ENCODE measurements at places on chromosomes 5 and 9.

- DNase-seq, result no peak
Observed at GRCh38 chr5:179300581-179301180, 44.6 kb downstream of the ADAMTS2 start.

- no peak for DNase-seq
Observed at GRCh38 chr5:156221816-156222215, 105.1 kb upstream of the SGCD start.

- no peak for DNase-seq
Observed at GRCh38 chr9:96508227-96508940, 58.4 kb downstream of the HABP4 start.

- peak; percentile 22 for DNase-seq
Observed at GRCh38 chr9:96441798-96442445, 8.0 kb upstream of the HABP4 start.

- no peak for DNase-seq
Observed at GRCh38 chr5:168364750-168365550, 73.5 kb downstream of the WWC1 start.

GRCh38 chr9:129863059-129863690, 27.9 kb downstream of the USP20 start:
- peak; percentile 99 for DNase-seq

DNA sequence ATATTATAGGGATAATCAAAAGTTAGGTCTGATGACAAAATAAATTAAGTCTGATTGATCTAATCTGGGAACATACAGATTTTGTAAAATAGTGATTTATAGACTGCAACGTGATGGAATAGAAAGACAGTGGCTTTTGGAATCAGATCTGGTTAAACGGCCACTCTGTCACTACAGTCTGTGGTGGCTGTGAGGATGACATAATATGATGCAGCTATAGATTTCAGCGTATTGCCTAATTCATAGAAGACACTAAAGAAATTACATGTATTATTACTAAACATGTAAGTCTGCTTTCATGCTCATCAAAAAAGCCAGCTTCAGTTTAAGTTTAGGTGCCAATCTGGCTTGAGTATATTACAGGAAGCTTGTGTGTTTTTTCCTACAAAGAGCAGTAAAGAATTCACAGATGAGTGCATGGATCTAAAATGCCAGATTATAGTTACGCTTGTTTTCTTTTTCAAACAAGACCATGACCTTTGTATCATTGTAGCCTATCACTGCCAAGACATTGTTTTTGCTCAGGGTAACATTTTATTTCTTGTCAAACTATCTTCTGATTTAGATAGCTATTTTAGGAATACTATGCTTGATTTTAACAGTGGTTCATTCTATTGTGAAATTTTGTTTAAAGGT, 25.7 kb downstream of the CPEB4 start:
- no peak for DNase-seq

- no peak for DNase-seq
Observed at GRCh38 chr9:129557192-129558036, 63.5 kb downstream of the C9orf50 start.

DNA sequence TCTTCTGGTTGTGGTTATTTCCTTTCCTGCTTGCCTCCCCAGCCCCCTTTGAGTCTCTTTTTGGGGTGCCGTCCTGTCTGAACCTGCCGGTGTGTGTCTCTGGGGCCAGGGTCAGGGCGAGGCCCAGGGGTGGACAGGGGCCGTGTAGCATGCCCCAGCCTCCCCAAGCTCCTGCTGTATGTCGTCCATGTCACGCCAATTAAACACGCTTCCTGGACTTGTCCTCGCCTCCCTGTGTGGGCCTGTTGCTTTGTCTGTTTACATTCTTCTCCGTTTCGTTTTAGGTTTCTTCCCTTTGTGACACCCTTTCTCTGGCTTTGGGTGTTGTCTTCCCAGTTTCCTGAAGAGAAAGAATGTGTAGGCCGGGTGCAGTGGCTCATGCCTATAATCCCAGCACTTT, 28.5 kb upstream of the HMCN2 start:
- no peak for DNase-seq

DNA sequence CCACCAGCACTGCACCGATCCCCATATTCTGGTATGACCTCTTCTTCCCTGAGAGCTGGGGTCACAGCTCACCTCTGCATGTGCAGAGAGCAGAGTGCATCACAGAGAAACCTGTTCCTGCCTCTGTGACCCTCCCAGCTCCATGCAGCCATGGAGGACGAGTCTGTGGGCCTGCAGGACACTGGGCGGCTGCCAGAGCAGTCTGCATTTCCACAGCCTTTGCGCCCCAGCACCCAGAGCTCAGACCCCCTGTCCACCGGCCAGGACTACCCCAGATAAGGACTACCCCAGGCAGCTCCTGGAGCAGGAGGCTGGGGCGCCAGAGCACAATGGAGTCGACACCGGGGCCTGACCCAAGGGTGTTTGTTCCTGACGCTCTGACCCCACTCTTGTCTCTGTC, 308.1 kb upstream of the IRX1 start:
- DNase-seq, result no peak

GRCh38 chr9:33414889-33415500, 12.6 kb upstream of the AQP7 start:
- DNase-seq, result no peak

- no peak for DNase-seq
Observed at GRCh38 chr9:82196622-82197441, 208.3 kb downstream of the SPATA31D1 start.

- DNase-seq, result no peak
Observed at GRCh38 chr5:88518131-88519016, 249.7 kb upstream of the TMEM161B start.

DNA sequence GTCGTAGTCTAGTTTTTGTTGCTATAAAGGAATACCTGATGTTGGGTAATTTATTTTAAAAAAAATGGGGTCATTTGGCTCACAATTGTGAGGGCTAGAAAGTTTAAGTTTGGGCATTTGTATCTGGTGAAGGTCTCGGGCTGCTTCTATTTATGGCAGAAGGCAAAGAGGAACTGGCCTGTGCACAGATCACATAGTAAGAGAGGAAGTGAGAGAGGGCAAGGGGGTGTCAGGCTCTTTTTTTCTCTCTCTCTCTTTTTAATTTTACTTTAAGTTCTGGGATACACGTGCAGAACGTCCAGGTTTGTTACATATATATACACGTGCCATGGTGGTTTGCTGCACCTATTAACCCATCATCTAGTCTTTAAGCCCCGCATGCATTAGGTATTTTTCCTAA, 453.3 kb downstream of the DIRAS2 start:
- peak; percentile 16 for DNase-seq

DNA sequence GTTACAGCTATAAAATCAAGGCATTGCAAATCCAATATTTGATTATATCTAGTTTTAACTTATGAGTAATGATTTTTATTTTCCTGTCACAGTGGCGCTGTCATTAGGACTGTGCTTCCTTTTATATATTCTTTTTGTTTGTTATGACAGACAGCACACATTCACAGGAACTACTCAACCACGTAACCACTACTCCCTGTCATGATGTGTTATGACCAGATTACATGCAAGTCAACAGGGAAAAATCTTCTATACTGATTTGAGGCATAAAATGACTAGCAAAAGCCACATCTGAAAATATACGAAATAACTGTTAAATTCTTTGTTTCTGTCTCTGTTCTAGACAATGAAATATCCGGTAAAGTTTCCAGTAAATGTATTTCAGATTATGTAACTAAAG, 25.4 kb downstream of the SREK1 start:
- no peak for DNase-seq

DNA sequence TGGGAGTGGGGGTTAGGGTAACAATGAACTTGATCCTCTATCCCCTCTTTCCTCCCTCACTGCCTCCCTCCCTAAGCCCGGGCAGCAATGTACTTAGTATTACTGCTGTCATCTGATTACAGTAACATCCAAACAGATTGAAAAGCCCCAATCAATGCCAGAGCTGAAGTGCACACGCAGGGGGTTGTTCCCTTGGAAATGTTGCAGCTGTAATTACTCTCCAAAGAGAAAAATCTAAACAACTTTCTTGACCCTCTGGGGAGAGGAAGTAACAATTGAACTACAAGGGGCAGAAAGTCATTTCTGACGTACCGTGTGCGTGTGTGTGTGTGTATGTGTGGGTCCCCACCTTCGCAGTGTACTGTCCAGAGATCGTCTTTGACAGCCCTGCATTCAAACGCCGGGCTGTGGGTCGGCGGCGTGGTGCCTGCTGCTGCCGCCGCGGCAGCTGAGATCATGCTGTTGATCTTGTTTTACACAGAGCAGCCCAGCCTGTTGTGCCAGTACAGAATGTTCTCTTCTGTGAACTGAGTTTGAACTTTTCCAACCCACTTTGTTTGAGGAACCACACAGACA, 66.0 kb upstream of the KLF9 start:
- DNase-seq, result no peak

GRCh38 chr9:37908283-37908682, 4.4 kb upstream of the SLC25A51 start:
- no peak for DNase-seq

DNA sequence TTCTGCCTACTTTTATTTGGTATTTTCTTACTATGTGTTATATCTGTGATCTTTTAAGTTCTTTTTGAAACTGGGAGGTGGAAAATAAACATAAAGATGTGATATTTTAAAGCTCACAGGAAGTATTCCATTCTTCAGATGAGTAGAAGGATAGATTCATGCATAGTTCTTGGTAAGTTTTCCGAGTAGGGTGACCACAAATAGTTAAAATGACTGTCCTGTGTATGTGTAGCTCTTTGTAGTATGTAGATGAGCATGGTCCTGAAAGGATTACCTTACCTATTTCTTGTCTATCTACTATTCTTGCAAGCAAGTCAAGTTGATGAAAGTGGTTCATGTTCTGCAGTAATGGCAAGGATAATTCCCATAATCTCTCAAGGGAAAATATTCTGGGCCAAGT, 47.7 kb downstream of the SRFBP1 start:
- no peak for DNase-seq

DNA sequence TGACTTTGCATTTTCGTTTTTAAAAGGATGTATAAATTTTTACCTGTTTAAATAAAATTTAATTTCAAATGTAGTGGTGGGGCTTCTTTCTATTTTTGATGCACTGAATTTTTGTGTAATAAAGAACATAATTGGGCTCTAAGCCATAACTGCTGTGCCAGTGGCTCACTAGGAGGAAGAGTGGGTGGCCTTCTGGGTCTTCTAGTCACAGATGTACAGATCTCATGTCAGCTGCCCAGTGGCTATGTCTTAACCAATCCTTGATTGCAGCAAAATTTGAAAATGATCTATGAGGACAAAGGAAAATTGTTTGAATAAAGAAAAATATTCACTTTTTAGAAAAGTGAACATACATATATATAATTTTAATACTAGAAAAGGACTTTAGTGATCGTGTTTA, 5.4 kb downstream of the CTSL start:
- DNase-seq, result no peak

GRCh38 chr9:108672475-108673190, 183.2 kb downstream of the ACTL7B start:
- no peak for DNase-seq

DNA sequence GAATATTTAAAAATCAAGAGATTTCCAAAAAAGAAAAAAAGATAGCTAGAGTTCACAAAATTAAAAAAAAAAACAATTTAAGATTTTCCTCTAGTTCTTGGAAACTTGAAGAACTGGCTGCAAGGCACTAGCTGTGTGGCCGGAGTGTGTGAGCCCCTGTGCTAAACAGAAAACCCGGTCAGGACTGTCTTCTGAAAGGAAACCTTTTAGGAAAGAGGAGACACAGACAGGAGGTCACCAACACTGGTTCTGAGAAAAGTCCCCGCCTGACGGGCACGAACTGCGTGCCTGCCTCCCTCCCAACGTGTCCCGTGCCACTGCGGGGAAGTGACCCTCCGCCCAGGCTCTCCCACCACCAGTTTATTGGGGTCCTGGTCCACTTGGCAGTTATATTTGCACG, 15.2 kb downstream of the TTF1 start:
- DNase-seq, result no peak

GRCh38 chr5:80759866-80760577, 105.2 kb upstream of the DHFR start:
- no peak for DNase-seq

DNA sequence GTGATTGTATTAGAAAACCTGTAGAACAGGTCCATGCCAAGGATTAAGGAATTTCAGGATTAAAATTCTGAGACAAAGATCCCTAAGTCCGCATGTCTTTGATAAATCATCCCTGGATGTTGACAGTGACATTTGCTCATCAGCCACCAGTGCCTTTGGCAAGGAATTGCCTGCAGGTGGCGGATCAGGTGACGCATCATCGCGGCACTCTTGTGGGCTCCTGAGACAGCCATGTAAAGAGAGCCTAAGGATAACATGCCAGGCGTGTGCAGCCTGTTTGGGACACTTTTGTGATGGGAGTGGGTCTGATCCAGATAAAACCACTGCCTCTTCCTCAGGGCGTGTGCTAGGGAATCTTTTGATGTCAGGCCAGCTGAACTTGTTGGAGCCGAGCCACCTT, 40.6 kb downstream of the ADCY2 start:
- no peak for DNase-seq

GRCh38 chr9:113152699-113153098, 1.9 kb downstream of the SLC31A2 start:
- DNase-seq, result no peak

- DNase-seq, result no peak
Observed at GRCh38 chr9:106177216-106177615, 482.9 kb downstream of the TMEM38B start.

DNA sequence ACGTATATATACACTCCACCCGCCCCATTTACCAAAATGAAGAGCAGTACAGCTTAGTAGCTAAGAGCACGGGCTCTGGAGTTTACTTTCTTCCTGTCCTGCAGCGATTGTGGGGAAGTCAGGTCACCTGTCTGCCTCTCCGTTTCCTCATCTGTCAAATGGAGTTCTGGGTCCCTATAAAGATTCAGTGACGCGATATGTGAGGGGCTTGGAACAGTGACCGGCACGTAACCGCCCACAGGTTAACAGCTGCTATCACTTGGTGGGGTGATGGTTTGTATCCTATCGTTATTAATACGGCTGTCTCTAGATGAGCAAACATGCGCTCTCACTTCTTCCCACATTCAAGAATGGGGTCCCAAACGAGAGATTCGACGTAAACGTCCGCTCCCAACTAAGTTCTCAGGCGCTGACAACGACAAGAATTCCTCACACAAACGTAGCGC, 426 bp downstream of the FAM114A2 start:
- no peak for DNase-seq
